ENCODE measurements at places on chromosomes 2 and 18.

DNA sequence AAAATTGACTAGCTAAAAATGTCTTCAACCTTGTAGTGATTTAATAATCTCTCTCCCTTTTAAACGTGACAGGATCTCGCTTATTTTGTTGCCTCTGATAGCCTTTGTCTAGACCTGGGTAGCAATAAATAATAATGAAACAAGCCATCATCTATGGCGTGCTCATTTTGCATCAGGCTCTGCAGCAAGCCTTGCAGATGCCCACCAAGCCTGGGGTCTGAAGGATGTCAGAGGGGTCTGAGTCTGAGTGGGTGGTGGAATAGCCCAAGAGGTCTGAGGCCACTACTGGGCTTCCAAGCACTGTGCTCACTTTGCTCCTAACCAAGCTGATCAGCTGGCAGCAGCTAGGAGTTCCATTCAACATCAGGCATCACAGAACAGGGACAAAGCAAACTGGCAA lies 109.4 kb downstream of the GYPC start:
- no peak for DNase-seq

GRCh38 chr18:80010551-80010906 lies 22.2 kb upstream of the TXNL4A start:
- no peak for DNase-seq

- no peak for DNase-seq
Observed at GRCh38 chr2:53740170-53740569, 27.4 kb upstream of the CHAC2 start.

- DNase-seq, result no peak
Observed at GRCh38 chr2:1026141-1026540, 75.5 kb downstream of the SNTG2 start.

DNA sequence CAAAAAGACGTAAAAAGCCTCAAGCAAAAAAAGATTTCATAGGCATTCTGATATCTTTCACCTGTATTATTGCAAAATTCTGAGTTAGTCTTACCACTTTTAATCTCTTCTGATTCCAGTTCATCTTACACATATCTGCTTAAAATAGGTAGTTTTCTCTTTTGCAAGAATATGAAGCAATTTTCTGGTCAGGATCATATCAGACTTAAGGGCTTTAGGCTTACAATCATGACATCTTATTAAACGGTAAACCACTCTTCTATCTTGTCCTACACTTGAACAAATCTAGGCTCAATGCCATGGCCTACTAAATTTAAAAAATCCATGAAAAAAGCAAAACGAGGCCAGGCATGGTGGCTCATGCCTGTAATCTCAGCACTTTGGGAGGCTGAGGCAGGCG lies 50.1 kb upstream of the GAREM1 start:
- DNase-seq, result no peak

Measured in stimulated activated CD8-positive, alpha-beta memory T cell treated with anti-CD3 and anti-CD28 coated beads, Interleukin-15, amount 100 ng/mL, for 24 hours (primary cell).